ENCODE measurements at places on chromosomes 4 and X.

GRCh38 chrX:19827088-19827487, 60.3 kb downstream of the SH3KBP1 start:
- no peak for DNase-seq

- no peak for DNase-seq
Measured at GRCh38 chr4:2295900-2296442, 34.1 kb upstream of the MXD4 start.

- no peak for DNase-seq
Measured at GRCh38 chrX:40423299-40423698, 157.5 kb upstream of the ATP6AP2 start.

- DNase-seq: no peak
Measured at GRCh38 chr4:187321711-187322110, 598.1 kb upstream of the FAT1 start.

GRCh38 chrX:17432158-17432557, 57.2 kb downstream of the NHS start:
- no peak for DNase-seq

DNA sequence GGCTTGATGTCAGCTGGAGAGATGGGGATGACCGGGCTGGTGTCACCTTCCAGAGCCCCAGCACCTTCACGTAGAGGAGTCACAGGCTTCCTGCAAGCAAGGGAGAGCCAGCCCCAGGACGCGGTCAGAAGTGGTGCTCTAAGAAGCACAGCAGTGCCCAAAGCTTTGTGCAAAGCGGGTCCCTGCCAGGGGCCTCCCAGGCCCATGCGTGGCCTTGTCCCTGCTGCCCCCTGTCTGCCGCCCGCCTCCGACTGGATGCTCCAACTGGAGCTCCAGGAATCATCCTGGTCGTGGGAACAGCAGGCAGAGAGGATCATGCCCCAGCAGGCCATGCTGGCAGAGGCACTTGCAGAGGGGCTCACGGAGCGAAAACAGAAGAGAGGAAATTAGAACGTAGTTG, 40.1 kb upstream of the LRPAP1 start:
- DNase-seq: no peak

GRCh38 chrX:74061879-74062278, 242.1 kb upstream of the ZCCHC13 start:
- no peak for DNase-seq

- DNase-seq: no peak
Measured at GRCh38 chrX:153321381-153322124, at the start of gene PNMA6F. Gene PNMA6F, minus strand, starts transcription at chrX:153321767. Its CDS starts 1,093 bp downstream, at chrX:153320674.

DNA sequence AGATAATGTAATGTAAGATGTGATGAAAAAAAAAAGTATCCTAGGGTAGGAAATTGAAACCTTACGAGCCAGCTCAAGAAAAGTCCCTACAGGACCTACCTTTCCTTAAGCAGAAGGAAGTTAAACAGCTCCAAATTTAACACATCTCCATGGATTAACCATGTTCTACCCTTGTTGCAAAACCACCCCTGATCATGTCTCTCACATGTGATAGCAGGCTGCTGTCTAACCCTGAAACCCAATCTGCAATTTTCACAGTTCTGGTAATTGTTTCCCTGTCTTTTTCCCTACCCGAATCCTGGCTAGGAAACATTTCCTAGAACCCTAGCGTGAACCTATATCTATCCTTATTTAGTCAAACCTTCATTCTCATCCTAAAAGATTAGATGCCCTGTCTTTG, 198.9 kb downstream of the SPOCK3 start:
- no peak for DNase-seq

GRCh38 chrX:40644821-40645358, 2.5 kb downstream of the CXorf38 start:
- peak; percentile 28 for DNase-seq

GRCh38 chr4:37793562-37793961, 32.9 kb upstream of the PGM2 start:
- no peak for DNase-seq

GRCh38 chrX:43557792-43558191, 98.3 kb upstream of the MAOA start:
- peak; percentile 49 for DNase-seq

DNA sequence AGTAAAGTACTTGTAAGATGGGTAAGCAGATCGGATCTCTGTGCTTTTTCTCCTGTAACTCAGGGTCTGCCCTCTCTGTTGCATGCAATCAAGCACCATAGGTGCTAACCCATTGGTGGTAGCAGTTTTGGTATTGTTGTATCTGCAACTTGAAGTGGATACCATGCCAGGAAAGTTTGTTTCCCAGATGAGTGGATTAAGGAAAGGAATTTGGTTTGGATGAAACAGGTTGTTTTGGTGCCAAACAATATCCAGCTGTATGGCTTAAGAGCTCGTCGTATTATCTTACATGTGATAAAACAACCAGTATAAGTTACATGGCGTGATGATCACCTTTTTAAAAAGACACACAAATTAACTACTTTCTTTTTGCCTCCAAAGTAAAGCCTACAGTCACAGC, 280.9 kb upstream of the TENM3 start:
- no peak for DNase-seq

DNA sequence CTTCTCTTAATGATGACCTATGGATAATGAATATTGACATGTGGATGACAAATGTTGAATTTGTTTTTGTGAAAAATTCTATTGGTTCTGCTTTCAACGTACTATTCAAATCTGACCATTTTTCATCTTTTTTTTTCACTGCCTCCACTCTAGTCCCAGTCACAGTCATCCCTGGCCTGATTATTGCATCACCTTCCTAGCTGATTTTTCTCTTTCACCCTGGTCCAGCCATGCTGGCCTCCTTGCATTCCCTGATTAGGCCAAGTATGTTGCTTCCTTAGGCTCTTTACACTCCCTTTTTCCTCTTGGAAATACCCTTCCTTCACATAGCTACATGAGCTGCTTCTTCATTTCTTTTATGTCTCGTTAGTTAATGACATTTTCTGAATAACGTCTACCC, 58.1 kb upstream of the MAP9 start:
- DNase-seq: no peak

DNA sequence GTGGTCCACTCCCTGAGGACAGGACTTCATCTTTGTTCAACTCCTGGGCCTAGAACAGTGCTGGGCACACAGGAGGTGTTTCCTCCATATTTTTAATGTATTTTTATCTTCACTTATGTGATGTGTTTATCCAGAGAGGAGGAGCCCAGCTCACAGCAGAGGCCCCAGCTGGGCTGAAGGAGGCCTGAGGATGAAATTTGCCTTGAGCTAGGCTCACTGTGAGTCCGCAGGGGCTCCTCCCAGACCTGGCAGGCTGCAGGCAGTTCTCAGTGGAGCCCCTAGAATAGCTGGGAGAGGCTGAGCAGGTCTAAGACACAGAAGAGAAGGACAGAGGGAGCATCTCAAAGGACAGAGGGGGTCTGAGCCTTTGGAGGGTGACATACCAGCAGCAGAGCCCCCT, 26.8 kb downstream of the C4orf50 start:
- DNase-seq: no peak

DNA sequence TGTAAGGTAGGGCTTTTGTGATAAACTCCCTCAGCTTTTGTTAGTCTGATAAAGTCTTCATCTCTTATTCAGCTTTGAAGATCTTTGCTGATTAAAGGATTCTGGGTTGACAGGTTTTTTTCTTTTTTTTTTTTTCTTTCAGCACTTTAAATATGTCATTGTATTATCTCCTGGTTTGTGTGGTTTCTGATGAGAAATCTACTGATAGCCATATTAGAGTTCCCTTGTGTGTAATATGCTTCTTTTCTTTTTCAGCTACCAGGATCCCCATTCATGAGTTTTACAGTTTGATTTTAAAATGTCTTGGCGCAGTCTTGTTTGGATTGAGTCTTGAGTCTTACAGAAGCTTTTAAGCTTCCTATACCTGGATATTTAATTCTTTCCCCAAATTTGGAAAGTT, 504.5 kb downstream of the TLL1 start:
- no peak for DNase-seq

DNA sequence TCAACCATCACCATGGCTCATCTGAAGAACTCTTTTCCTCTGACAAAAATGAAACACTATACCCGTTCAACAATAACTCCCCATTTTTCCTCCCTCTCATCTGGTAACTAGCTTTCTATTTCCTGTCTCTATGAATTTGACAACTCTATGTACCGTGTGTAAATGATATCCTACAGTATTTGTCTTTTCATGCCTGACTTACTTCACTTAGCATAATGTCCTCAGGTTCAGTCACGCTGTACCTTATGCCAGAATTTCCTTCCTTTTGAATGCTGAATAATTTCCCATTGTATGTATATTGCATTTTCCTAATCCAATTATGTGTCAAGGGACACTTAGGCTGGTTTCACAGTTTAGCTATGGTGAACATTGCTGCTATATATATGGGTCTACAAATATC, 18.2 kb downstream of the MAGEA9 start:
- DNase-seq: no peak

DNA sequence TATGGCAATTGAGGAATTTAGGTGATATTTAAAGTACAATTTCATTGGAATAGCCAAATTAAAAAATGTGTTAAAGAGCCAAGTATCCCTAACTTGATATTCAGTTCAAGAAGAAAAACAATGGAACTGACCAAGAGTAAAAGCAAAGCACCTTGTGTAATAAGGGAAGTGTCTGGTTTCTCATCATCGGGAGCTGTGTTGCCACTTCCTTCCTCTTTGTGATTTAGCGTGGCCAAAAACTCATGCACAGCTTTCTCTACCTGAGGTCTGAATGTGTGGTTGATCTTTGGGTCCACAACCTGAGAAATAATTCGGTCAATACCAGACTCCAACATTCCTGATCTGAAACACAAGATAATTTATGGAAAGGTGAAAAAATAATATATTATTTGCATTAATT, 12.4 kb downstream of the BOD1L1 start:
- no peak for DNase-seq

DNA sequence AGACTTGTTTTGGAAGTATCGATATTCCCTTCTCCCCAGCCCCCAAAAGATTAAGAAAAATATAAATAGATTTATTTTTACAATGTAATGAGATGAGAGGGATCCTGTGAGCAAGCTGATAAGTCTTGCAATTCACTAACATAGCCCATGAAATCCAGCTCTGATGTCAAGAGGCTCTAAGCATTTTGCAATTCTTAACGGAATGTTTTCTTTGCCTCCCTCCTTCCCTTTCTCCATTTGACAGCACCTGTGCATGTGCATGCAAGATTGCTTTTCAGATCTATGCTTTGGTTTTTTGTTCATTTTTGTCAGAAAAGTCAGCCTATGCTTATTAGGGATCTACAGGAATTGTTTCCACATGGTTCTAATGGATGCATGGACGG, 169.9 kb downstream of the SLIT2 start:
- no peak for DNase-seq

- DNase-seq: no peak
Measured at GRCh38 chr4:182062458-182062857, 180.7 kb upstream of the TENM3 start.

- DNase-seq: no peak
Measured at GRCh38 chrX:44290718-44291117, 52.8 kb downstream of the EFHC2 start.

DNA sequence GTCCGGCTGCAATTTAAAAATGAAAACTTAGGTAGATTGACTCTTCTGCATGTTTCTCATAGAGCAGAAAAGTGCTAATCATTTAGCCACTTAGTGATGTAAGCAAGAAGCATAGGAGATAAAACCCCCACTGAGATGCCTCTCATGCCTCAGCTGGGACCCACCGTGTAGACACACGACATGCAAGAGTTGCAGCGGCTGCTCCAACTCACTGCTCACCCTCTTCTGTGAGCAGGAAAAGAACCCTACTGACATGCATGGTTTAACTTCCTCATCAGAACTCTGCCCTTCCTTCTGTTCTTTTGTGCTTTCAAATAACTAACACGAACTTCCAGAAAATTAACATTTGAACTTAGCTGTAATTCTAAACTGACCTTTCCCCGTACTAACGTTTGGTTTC, 41.0 kb downstream of the MAP7D3 start:
- DNase-seq: no peak

- no peak for DNase-seq
Measured at GRCh38 chr4:54661169-54661568, 3.4 kb downstream of the KIT start.

- no peak for DNase-seq
Measured at GRCh38 chr4:83267121-83267829, 17.3 kb downstream of the COQ2 start.

GRCh38 chr4:24625091-24625490, 40.7 kb upstream of the DHX15 start:
- DNase-seq: no peak

- DNase-seq: no peak
Measured at GRCh38 chr4:186712690-186713089, 11.0 kb downstream of the FAT1 start.

DNA sequence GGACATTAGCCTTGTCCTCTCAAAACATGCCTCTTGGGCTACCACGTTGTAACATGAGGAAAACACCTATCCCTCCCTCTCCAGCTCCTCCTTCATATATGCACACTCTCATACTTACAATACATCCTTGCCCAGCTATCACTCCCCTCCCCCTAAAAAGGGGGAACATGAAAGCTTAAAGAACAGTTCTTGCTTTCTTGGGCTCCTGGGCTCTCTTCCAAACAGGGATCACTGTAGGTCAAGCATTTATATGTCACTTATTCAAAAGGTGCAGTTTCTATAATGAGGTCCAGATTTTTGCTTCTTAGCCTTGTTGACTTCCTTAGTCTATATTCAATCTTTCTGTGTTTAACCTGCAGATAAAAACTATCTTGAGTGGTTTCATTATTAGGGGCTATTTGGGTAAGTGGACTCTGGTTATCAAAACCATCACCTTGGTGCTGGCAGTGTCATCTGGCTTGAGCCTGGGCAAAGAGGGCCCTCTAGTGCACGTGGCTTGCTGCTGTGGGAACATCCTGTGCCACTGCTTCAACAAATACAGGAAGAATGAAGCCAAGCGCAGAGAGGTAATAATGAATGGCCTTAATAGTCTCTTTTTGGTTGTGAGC, 119.4 kb downstream of the AKAP4 start:
- no peak for DNase-seq

- DNase-seq: no peak
Measured at GRCh38 chr4:12041828-12042227, 613.1 kb upstream of the HS3ST1 start.

- DNase-seq: no peak
Measured at GRCh38 chrX:49976682-49977197, 54.3 kb downstream of the CLCN5 start.

GRCh38 chr4:82784681-82785610, 13.7 kb downstream of the SCD5 start:
- no peak for DNase-seq

- DNase-seq: no peak
Measured at GRCh38 chr4:6761649-6762615, 20.6 kb upstream of the KIAA0232 start.

Measured in effector CD4-positive, alpha-beta T cell (primary cell).